ENCODE measurements at places on chromosomes 16 and 17.

GRCh38 chr16:88428616-88429386, 24.3 kb upstream of the ZFPM1 start:
- no peak for DNase-seq

GRCh38 chr17:72530454-72530853, 409.6 kb downstream of the SOX9 start:
- no peak for DNase-seq

- DNase-seq = peak; percentile 27
Observed at GRCh38 chr17:55601874-55602364, 90.7 kb upstream of the SMIM36 start.

- no peak for DNase-seq
Observed at GRCh38 chr16:84844049-84844350, 24.2 kb downstream of the CRISPLD2 start.

DNA sequence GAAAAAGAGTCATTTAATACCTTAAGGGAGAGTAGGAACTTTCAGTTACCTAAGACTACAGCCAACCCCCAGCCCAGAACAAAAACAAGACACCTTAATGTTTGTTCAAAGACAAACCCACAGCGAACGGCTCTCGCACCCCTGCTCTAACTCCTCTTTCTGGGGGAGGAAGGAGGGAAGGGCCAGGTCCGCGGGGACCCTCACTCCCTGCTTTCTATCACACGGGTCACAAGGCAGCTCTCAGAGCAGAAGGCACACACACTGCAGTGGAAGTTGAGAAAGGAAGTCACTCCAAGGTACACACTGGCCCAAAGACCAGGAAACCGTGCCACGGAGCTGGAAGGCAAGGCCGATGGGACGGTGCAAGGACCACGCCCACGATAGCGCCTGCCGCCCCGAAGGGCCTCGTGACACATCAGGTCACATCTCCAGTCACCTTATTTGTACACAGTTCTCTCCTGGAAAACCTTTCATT, 10.0 kb downstream of the LITAFD start:
- no peak for DNase-seq

DNA sequence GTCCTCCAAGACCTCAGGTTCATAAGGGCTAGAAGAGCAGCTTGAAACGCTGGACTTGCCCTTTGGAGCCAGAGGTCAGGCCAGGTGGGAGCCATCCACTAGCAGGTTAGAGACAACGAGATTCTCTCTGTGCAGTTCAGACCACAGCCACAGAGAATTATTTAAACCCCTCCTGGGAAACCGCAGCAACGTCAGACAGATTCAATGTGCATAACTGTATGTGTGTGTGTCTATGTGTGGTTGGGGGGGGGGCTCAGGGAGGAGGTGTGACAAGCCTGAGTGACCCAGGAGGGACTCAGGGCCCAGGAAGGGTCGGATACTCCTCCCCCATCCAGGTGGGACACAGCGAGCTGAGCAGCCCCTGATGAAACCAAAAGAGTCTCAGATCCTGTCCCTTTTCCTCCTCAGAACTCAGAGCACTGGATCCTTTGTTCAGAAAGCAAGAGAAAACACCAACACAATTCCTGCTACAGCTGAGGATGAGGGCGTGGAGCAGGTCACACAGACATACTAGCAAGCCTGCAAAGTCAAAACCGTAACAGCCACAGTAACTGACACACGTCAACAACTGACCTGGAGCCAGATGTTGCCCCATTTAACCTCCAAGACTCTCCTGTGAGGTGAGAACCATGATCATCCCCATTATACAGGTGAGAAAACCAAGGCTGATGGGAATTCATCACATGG, 66.8 kb downstream of the XYLT1 start:
- DNase-seq = no peak

GRCh38 chr17:35906926-35907637, 23.5 kb downstream of the RDM1 start:
- DNase-seq = no peak

GRCh38 chr17:56681561-56682266, 88.2 kb downstream of the NOG start:
- DNase-seq = peak; percentile 12

GRCh38 chr17:78012428-78012827, 53.9 kb downstream of the TNRC6C start:
- no peak for DNase-seq

DNA sequence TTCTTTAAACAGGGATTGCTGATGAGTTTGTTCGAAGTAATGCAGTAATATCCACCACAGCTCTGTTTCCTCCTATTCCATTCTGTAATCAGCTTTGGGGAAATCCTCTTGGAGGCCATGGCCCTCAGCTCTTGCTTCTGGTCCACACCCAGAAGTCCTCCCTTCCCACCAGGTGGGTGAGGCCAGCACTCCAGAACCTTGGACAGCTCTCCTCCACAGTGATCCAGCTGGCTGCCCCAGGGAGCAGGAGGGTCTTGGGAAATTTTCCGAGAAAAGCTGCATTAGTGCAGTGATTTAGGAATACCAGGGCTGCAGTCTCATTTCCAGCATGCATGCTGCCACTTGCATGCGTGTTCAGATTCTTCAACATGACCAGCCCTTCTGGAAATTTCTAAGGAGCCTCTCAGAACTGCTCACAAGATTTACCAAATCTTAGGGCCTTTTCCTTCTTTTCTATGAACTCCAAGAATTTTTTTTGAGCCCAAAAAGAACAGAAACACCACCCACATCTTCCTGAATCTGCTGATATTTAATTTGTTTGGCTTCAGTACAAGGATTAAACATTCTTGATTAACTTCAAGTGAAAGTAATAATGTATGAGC, 4.2 kb downstream of the SMPD3 start:
- peak; percentile 7 for DNase-seq

GRCh38 chr16:48075398-48075797, 80.4 kb downstream of the ABCC12 start:
- DNase-seq = no peak

DNA sequence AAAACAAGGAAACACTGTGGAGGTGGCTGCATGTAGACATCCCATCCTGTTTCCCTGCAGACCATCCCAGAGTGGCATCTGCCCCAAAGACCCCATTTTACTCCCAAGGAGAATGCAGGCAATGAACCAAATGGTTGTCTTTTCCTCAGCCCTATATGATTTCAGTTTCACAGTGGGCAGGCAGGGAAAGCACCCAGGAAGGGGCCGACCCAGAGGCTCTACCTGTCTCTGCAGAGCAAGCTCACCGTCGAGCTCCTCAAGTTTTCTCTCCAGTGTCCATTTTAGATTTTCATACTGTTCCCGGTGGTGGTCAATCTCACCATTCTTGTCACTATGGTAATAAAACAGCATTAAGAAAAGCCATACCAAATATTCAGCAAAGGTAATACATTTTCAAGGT, 14.6 kb downstream of the CCDC57 start:
- no peak for DNase-seq

GRCh38 chr17:44409309-44410028, 20.0 kb upstream of the ITGA2B start:
- no peak for DNase-seq

DNA sequence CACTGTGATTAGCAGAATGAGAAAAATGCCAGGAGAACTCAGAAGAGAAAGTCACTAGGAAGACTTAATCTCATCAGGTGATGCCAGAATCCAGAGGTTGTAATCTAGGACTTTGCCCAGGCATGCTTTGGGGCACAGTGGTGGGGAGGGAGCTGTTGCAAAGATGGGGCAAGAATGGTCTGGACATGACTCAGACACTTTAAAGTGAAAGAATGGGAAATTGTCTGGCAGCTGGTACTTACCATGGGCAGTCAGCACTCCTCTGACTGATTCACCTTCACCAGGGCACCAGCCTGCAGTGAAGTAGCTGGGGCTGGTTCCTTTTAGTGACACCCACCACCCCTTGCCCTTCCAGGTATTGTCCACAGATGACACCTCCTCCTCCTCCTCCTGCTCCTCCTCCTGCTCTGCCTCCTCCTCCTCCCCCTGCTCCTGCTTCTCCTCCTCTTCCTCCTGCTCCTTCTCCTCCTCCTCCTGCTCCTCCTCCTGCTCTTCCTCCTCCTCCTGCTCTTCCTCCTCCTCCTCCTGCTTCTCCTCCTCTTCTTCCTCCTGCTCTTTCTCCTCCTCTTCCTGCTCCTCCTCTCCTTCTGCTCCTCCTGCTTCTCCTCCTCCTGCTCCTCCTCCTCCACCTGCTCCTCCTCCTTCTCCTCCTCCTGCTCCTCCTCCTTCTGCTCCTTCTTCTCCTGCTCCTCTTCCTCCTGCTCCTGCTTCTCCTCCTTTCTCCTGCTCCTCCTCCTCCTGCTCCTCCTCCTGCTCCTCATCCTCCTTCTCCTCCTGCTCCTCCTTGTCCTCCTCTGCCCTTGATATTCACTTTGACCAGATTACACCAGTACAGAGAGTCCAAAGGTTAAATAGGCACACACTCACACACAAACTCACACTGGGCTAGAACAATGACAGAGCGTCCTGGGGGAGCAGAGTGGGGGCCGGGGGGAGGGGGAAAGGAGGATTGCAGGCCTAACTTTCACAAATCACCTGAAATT, at the start of gene CHD9NB:
Gene CHD9NB, minus strand, starts transcription at position 379 of the 983 bp plus-strand sequence. CDS start 8,739 bp downstream, outside the sequence.
- DNase-seq = peak; percentile 66

DNA sequence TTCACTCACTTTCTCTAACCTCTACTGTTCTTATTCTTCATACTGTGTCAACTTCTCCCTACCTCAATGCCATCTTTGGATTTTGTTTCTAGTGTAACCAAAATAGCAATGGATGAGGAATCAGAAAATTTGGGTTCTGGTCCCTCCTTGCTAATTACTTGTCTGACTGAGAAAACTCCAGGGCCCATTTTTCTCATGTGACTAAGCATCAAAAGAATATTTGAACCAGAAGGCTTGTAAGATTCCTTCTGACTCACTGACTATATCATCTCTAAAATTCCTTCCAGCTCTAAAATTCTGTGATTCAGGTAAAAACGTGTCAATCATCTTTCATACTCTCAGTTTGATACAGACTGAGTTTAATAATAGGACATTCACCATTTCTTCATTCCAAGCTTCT, 57.9 kb downstream of the BRIP1 start:
- DNase-seq = no peak

DNA sequence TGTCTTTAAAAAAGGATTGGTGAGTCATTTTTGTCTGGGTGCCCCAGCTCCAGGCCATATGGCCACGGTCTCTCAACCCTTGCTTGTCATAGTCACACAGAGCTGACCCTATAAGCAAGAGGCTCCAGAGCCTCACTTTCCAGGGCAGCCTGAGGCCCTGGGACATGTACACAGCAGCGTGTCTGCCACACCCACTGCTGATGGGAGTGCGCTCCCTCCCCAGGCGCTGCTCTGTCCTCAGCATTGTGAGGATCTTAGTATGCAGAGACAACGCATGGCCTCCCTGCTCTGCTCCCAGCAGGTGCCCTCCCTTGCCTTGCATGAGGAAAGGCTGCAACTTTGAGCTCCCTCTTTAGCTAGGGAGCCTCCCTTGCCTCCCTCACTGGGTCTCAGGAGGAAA, 80.8 kb upstream of the CRHR1 start:
- no peak for DNase-seq

DNA sequence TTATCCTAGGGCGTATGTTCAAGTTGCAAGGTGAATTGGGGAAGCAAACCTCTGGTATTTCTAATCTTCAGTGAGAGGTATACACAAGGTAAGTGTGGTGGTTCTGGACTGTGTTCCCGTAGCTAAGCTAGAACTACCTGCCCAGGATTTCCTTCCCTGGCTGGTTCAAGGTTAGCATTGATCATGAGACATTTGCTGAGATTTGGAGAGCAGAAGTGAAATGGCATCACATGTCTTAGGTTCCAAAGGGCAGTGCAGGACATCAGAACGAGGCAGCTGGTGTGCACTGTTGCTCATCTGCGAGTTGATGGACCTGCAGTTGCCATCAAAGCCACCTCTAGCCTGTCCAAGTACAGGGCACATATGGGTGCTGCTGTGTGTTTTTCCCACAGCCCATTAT, 95.2 kb downstream of the EMP2 start:
- no peak for DNase-seq

DNA sequence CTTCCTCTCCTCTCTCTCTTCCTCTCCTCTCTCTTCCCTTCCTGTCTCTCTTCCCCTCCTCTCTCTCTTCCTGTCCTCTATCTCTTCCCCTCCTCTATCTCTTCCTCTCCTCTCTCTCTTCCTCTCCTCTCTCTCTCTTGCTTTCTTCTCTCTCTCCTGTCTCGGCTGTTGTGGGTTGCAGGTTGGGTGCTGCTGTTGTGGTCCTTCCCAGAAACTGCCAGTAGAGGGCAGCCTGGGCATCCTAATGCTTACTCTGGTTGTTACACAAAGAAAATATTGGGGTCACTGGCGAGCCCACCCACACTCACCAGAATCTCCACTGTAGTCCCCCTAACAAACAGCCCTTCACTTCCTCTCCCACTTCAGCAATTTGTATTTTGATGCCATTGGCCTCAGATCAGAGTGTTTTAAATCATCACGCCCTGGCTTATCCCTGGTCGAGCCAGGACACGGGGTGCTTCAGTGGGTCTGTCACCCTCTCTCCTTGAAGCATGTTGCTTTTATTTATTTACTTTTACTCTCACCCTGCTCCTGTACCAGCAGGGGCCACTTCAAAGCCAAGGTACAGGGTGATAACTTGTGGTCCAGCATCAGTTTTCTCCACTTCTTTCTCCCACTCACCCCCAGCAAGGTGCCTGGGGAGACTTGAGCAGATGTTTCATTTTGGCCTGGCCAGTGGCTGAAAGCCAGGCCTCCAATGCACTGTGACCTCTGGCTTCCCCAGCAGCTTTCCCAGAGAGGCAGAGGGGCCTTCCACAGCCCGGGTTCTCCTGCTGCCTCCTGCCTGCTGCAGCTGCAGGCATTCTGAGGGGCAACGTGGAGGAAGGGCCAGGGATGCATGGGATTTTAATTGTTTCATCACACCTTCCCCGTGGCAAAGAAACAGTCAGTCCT, 4.7 kb upstream of the MMP15 start:
- no peak for DNase-seq

DNA sequence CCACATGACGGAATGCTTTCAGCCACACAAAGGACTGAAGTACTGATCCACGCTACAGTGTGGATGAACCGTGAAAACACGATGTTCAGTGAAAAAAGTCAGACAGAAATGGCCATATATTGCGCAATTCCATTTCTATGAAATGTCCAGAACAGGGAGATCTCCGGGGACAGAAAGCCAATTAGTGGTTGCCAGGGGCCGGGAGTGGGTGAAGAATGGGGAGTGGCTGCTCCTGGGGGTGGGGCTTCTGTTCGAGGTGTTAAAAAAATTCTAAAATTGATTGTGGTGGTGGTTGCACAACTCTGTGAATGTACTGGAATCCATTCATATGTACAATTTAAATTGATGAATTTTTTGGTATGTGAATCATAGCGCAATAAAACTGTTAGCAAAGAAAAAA, 154.8 kb upstream of the HSBP1 start:
- DNase-seq = no peak

DNA sequence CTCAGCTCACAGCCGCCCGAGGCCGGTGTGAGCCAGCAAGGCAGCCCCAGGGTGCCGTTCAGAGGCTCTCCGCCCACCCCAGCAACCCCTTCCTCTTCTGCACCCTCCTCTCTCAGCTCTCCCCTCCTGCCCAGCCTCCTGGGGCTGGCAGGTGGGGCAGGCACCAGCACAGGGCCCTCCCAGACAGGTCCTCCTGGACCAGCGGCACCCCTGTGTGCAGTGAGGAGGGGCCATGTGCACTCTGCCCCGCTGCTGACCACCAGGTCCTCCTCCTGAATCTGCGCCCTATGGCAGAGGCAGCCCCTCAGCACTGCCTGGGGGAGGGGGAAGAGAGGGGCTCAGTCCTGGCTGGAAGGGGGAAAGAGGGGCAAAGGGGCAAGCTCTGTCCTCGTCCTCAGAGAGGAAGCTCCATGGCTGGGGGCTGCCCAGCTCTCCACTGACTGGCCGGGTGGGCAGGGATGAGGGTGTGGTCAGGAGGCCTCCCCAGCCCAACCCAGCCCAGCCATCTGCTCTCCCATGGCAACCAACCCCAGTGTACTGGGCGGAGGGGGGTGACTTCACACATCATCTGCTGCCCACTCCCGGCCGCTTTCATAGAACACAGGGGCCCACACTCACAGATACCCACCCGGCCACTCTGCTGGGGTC, 5.4 kb upstream of the BCAR1 start:
- DNase-seq = no peak

GRCh38 chr17:15263680-15264079, 1.4 kb downstream of the PMP22 start:
- no peak for DNase-seq
